Pancreas (tissue), 10 donors: ENCODE measurements at places on chromosomes 5 and 9. TPM values are rescaled to one million over a fixed set of nuclear protein-coding genes. Genes with fewer than 3 reads are reported as not detected.

The C5orf58 gene
- total RNA-seq, result not detected

- no peak overlapping the region for H3K4me3 ChIP-seq
- H3K27me3 ChIP-seq, result no peaks in the 10 kb centered on the region
- no peak overlapping the region for H3K27ac ChIP-seq
- H3K36me3 ChIP-seq, result no peaks in the 10 kb centered on the region
Measured at GRCh38 chr5:544675-545355, 20.6 kb upstream of the SLC9A3 start.

- no peak overlapping the region for H3K4me3 ChIP-seq
- no peak overlapping the region for H3K27ac ChIP-seq
- no peaks in the 10 kb centered on the region for H3K36me3 ChIP-seq
Measured at GRCh38 chr5:132754947-132755346, 7.7 kb downstream of the CCNI2 start.

GRCh38 chr5:91366551-91366950, 16.6 kb downstream of the ARRDC3 start:
- H3K27ac ChIP-seq, result no peak overlapping the region
- H3K4me1 ChIP-seq, result peaks cover 8% of the 10 kb centered on the region
- peaks cover 19% of the 10 kb centered on the region for H3K36me3 ChIP-seq
- no peaks in the 10 kb centered on the region for H3K27me3 ChIP-seq
- no peak overlapping the region for H3K4me3 ChIP-seq

GRCh38 chr5:158563760-158564390, 535.8 kb downstream of the EBF1 start:
- H3K4me3 ChIP-seq, result no peak overlapping the region
- no peaks in the 10 kb centered on the region for H3K4me1 ChIP-seq
- H3K36me3 ChIP-seq, result no peaks in the 10 kb centered on the region
- no peak overlapping the region for H3K27ac ChIP-seq
- H3K27me3 ChIP-seq, result no peaks in the 10 kb centered on the region
- no peak for DNase-seq

DNA sequence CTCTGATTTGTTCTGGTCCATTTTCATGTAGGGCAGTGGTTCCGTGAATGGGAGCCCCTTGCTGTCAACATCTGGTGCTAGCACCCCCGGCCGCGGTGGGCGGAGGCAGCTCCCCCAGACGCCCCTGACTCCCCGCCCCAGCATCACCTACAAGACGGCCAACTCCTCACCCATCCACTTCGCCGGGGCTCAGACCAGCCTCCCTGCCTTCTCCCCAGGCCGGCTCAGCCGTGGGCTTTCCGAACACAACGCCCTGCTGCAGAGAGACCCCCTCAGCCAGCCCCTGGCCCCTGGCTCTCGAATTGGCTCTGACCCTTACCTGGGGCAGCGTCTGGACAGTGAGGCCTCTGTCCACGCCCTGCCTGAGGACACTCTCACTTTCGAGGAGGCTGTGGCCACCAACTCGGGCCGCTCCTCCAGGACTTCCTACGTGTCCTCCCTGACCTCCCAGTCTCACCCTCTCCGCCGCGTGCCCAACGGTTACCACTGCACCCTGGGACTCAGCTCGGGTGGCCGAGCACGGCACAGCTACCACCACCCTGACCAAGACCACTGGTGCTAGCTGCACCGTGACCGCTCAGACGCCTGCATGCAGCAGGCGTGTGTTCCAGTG, 244.0 kb downstream of the CACNA1B start:
- no peak for DNase-seq
- H3K36me3 ChIP-seq, result no peaks in the 10 kb centered on the region
- H3K27me3 ChIP-seq, result no peaks in the 10 kb centered on the region
